ENCODE measurements at places on chromosomes 2 and 18. TPM values are rescaled to one million over a fixed set of nuclear protein-coding genes. Genes with fewer than 3 reads are reported as not detected.

Gene PPM1G
- total RNA-seq, result 67.7 TPM

Gene LRP2
- total RNA-seq, result not detected

Gene CDH7
- total RNA-seq, result under 0.01 TPM

Gene CLEC4F
- not detected for total RNA-seq

Gene SPDYA
- total RNA-seq, result 0.71 TPM

Gene SAG
- total RNA-seq, result not detected

Gene RTP5
- total RNA-seq, result not detected

Gene THUMPD2
- total RNA-seq, result 6.9 TPM

Gene NCK2
- 25.6 TPM for total RNA-seq

Gene ALPP
- not detected for total RNA-seq

Gene ASXL3
- 0.43 TPM for total RNA-seq

Gene SIX3
- not detected for total RNA-seq

Gene SCG2
- total RNA-seq, result 3.3 TPM

Gene CCDC74B
- 6.5 TPM for total RNA-seq

Gene GCC2
- total RNA-seq, result 26.2 TPM

Gene ONECUT2
- under 0.01 TPM for total RNA-seq

Measured in smooth muscle cell of bladder (primary cell).